ENCODE measurements at places on chromosomes 5 and 9.

DNA sequence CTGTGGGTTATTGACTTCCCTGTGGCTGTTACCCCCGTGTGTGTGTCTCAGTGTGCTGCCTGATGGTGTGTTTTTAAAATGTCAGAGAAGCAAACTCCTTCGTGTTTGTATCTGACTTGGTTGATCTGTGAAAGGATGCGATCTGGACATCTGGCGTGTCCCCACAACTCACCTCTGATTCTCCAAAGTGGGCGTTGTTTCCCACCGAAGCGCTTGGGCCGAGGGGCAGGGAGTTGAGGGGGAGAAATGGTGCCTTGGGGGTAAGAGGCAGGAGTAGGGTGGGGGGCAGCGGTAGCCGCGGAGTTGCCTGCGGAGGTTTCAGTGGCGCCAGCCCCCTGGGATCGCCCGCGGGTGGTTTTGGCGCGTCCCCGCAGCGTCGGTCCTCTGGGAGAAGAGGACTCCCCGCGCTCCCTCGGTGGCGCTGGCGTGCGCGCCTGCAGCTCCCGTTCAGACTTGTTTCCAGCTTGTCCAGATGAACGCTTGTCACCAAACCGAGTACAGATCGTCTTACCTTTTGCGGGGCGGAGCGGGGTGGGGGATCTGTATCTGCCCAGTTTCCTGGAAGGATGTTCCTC lies 1.1 kb downstream of the MAST4 start:
- DNase-seq, result no peak

GRCh38 chr5:103217101-103217500 lies 41.5 kb upstream of the MACIR start:
- DNase-seq, result no peak

DNA sequence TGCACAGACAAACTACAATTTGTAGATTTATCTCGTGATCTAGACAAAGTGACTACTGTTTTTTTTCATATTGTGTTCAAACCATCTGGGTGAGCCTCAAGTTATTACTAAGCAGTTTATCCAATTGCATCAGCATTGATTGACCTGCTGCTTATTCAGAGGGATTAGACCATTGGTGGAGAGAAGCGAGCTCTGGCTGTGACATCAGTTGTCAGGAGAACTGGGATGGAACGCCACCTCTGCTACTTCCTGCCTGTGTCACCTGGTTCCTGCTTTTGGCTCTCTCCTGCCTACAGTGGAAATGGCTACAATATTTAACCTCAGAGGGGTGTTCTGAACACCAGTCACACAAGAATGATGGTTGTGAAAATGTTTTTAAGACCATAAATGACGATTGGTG lies 12.1 kb downstream of the NR4A3 start:
- DNase-seq, result no peak

DNA sequence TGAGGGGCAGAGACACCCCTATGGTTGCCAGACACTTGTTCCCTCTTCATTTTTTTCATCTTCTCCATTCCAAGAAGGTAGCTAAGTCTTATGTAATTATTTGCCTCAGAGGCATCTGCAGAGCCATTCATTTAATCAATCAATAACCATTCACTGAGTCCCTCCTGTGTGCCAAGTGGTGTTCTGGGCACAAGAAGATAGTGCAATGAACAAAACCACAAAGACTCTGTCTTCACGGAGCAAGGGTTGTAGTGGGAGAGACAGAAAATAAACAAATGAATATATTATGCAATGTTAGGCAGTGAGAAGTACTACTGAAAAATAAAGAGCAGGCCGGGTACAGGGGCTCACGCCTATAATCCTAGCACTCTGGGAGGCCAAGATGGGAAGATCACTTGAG lies 41.4 kb upstream of the CTNNA1 start:
- no peak for DNase-seq

GRCh38 chr5:134510970-134511795 lies 14.3 kb upstream of the JADE2 start:
- peak; percentile 88 for DNase-seq

DNA sequence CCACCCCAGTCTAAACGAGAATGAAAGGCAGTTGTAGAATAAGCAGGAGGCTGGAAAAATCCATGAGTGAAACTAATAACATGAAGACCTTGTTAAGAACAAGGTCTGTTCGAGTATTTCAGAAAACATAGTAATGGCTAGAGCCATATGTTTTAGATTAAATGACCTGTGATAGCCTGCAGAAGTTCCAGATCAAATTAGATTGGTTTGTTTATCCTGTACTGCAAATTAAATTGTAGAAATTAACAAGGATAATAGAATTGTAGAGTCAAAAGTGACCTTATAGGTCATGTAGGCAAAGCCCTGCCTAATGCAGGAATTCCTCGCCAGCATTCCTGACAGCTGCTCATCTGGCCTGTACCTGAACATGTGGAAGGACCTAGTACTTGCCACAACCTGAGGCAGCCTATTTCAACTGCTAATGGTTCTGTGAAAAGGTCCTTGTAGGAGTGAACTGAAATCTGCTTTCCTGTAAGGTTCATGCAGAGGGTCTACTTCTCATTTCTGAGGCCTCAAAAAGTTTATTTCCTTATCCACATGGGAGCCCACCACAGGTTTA lies 17.2 kb downstream of the LIX1 start:
- no peak for DNase-seq

- DNase-seq, result no peak
Measured at GRCh38 chr9:69109152-69109551, 64.9 kb upstream of the TJP2 start.

GRCh38 chr9:83652433-83652832 lies 29.5 kb downstream of the IDNK start:
- no peak for DNase-seq

DNA sequence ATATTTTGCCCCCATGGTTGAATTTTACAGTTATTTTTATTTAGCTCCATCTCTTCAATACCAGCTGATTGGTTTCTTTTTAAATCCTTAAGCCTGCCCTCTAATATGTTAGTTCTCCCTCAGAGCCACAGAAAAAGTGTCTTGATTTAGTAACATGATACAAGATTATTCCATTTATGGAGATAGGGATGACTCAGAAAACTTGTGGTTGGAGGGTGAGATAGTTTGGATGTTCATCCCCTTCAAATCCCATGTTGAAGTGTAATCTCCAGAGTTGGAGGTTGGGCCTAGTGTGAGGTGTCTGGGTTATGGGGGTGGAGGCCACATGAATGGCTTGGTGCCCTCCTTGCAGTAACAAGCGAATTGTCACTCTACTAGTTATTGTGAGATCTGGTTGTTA lies 115.7 kb downstream of the FBXO38 start:
- no peak for DNase-seq

DNA sequence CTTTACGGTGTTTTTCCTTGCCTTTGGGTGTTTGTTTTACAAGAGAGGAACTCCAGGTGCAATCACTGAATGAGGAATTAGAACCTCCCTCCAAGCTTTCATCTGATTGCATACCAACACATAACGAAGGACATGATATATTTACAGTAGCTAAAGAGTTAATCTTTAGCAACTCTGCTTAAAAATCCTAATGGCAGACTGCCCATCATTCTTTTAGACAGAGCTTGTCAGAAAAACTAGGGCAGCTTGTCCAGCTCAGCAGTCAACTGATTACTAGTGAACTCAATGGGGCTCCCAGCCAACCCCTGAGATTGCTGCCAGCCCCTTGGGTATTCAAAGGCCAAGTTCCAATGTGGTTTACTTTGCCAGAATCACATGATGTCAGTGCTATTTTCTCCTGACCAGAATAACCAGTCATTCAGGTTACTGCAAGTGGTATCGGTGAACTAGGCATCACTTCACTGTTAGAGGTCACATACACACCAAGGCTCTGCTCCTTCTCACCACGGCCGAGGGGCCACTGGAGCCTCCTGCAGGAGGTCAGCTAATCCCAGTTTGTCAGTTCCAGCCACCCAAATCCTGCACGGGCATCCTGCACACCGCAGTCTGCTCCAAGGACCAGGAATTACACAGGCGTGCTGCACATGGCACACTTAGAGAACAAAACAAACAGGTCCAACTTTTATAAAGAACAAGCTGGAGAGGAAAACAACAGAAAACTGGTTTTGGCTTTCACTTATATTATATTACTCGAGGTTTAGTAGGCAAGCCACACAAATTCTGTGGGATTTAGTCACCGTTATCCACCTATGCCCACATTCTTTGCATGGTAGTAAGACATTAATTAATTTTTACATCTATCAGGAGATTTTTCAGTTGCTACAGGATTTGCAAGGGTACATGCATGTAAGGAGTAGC lies 62.5 kb downstream of the NFIB start:
- DNase-seq, result peak; percentile 60

DNA sequence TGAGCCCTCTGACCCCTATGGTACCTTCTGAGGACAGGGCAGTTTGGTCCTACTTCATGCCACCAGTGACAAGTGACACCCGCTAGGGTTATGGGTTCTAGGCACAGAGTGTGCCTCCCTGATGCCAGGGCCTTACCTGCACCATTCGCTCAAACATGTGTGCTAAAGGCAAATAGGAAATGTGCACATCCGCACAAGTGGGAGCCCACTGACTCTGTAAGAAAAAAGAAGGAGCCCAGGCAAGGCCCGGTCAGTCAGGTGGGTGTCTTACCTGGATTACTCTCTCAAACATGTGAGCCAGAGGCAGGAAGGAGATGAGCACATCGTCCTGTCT lies 29.1 kb upstream of the MEIKIN start:
- DNase-seq, result no peak

- DNase-seq, result no peak
Measured at GRCh38 chr5:16881251-16881650, 54.8 kb downstream of the MYO10 start.

DNA sequence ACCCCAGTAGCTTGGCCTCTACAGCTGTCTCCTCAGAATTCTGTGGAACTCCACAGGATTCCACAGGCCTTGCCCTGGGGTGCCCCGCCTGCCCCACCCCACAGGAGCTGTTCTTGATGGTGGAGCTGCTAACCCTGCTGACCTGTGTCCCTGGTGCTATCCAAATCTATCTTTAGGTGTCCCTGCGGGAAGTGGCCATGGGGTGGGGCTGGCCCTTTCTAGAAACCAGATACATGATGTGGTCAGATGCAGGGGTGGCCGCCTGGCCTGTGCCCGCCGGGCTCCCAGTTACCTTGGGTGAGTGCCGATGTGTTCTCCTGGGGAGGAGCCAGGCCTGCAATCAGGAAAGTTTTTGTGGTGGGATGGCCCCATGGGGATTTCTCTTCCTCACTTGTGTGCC lies 34.2 kb downstream of the WNK2 start:
- no peak for DNase-seq

- DNase-seq, result no peak
Measured at GRCh38 chr5:151665613-151666012, 21.1 kb downstream of the SPARC start.

DNA sequence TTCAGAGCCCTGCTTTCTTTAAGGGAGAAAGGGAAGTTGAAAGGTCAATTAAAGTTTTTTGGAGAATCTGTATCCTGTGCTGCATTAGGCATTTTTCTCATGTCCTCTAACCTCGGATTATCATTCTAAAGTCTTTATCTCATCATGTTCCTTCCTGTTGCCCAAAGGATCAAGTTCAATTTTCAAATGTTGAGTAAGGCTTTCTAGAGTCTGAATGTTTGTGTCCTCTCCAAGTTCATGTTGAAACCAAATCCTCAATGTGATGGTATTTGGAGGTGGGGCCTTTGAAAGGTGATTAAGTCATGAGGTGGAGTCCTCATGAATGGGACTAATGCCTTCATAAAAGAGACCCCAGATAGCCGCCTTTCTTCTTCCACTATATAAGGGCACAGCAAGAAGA lies 20.2 kb upstream of the TNC start:
- DNase-seq, result no peak

DNA sequence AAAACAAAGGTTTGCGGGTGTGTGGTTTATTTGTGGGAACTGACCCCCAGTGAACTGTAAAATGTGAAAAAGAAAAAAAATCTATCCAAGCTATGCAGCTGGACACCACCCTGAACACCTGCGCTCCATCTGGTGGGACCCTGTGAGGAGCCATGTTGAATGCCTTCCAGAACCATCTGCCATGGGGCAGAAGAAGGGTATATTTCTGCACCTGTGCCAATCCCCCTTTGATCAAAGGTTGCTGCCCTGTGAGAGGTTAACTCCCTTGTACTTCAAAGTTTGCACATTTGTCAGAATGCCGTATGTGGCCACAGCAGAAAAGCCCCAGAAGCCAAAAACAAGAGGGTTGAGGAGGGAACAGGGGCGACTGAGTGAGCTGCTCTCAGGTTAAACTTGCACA lies 148.5 kb upstream of the ALDH1B1 start:
- no peak for DNase-seq

DNA sequence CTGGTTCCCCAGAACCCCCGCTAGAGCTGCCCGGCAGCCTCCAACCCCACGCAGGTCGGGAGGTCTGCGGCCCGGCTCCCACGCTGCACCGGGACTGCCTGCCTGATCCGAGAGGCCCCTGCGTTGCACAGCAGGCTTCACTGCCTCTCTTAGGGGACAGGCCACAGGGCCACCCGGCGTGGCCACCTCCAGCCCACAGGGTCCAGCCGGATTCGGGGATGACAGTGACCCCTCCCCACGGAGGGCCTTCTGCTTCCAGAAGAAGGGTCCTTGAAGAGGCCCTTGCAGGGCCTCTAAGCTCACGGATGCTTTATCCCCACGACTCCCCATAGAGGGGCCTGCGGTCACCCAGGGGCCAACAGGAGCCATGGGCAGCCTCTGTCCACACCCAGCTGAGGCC lies 66.1 kb upstream of the PPP1R26 start:
- no peak for DNase-seq

GRCh38 chr9:111483439-111483857 lies 735 bp downstream of the ECPAS start:
- no peak for DNase-seq

DNA sequence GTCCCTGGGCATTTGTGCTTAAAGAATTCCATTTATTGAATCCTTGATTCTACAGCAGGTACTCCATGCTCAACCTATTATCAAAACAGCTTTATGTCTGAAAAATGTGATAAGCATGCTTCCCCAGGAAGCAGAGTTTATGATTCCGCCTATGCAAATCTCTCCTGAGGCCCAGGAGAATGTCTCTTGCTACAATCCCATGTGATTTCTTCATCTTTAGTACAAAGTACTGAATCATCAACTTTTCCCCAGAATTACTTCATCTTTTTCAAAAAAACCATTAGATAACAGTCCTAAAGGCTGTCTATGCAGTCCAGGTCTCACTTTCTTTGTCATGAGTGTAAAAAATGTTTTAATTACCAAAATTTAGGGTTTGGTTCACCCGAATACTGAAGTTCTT lies 130.2 kb upstream of the ADAMTSL1 start:
- DNase-seq, result no peak

DNA sequence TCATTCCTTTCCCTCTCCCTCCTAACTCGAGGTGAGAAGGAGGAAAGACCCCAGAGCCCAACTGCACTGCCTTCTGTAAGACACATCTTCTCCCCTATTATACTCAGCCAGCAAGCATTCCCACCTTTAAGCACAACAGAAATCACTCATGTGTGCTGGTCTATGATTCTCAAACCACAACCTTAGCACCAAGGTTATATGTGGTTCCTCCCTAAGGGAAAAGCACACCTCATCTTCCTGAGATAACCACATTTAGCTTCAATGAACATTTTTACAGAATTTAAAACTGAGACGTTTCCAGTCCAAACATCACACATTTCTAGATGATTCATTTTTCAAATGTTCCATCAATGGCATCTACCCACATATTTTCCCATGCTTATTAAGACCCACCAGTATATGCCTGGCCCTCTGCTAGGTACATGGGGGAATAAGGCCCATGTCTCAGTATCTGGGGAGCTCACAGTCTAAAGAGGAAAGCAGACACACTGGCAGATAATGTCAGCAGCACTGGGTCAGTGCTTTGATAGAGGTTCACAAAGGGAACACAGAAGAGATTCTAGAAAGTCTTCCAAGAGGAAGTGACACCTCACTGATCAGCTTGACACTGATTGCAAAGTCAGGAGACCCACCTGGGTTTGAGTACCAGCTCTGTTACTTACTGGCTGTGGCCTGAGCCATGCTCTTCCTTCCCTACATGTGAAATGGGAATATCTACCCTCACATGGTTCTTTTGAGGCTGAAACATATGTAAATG lies 245.4 kb downstream of the DENND1A start:
- DNase-seq, result peak; percentile 28
